ENCODE measurements at places on chromosomes 1 and 21.

GRCh38 chr1:181077576-181078242 is 10.8 kb upstream of the IER5 start:
- no peak for DNase-seq

DNA sequence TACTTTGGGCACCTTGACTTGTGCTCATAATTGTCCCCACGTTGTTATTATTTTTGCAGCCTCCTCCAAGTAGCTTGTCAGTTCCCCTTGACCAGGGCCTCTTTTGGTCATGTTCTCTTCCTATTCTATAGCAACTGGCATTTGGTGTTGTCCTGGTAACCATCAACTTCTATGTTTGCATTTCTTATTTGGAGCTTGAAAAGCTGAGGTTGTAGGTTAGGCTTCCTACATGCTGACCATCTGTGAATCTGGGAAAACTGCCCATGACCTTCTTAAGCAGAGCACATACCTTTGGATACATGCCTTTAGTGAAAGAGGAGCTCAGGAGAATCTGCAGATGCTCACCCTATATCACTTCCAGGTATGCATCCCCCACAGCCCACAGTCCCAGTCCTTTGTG is 160.8 kb downstream of the HHAT start:
- DNase-seq: no peak

DNA sequence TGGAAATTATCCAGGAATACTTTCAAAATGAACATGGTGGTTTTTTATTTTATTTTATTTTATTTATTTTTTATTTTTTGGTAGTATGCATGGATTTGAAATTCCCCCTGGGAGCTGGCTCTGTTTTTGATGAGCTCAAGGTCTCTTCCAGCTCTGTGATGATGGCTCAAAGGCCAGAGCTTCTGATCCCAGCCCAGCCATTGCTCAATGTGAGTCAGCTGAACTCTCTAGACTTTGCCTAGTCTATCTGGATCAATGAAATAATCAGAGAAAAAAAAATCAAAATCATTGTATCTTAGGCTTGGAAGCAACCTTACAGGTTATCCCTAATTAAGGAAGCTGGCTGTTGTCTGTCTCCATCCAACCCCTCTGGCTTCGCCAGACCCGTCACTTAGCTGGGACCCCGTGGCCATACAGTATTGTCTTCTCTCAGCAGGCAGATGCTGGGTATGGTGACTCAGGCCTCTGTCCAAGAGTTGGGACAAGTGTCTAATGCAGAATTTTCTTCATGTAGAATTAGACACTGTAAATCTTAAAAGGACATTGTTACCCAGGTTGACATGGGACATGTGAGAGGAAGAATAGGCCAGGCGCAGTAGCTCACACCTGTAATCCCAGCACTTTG is 90.2 kb upstream of the LPGAT1 start:
- no peak for DNase-seq

DNA sequence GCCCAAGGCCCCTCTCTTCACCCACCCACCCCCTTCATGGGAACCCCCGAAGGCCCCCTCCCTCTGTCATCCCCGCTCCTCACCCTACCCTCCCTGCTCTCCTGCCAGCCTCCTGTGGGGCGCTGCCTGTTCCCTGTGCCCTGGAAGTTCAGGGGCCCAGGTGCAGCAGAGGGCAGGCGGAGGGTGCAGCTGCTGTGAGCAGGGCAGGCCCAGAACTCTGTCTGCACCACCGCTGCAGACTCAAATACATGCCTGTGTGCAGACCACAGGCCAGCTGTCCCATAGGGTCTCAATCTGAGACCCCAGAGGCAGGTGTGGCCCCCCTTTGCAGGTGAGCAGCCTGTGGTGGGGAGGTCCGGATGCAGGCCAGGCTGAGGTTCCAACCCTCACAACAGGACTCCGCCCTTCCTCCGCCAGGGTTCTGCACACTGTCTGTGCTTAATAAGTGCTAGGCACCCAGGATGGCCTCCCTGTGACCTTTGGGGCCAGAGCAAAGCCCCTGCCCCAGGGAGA is 62.5 kb downstream of the WNT9A start:
- no peak for DNase-seq

DNA sequence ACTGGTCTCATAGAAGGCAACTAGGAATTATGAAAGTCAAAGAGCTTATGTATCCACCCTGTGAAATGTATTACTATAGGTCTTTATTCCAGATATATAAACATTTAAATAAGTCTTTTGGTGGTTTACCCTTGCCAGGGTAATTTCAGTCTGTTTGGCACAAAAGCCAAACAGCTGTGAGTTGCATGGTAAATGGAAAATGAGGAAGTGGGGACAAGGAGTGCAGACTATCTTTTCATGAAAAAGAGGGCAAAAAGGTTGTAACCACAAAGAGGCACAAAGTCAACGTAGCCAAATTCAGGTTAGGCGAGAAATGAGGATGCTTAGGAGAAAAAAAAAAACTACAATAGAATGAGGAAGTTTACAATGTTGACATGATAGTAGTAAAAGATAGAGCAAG is 492.3 kb upstream of the PRMT6 start:
- no peak for DNase-seq

GRCh38 chr1:195195423-195196057 is 1412.7 kb downstream of the KCNT2 start:
- DNase-seq: no peak

DNA sequence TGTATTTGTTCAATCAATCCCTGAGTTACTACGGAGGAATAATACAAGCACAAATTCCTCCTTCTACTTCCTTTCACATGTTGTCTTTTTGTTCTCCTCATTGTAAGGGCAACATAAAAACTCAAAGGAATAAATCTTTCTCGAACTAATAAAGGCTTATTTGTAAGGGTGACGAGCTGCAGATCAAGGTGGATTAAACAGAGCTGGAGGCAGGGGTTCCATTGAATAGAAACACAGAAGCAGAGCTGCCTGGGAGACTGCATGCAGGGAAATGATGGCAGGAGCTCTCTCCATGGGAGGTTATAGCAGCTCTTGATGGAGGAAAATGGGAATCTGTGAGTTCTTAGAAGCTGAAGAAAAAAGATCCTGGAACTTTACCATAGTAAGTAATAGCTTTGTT is 160.2 kb downstream of the CYYR1 start:
- DNase-seq: no peak

DNA sequence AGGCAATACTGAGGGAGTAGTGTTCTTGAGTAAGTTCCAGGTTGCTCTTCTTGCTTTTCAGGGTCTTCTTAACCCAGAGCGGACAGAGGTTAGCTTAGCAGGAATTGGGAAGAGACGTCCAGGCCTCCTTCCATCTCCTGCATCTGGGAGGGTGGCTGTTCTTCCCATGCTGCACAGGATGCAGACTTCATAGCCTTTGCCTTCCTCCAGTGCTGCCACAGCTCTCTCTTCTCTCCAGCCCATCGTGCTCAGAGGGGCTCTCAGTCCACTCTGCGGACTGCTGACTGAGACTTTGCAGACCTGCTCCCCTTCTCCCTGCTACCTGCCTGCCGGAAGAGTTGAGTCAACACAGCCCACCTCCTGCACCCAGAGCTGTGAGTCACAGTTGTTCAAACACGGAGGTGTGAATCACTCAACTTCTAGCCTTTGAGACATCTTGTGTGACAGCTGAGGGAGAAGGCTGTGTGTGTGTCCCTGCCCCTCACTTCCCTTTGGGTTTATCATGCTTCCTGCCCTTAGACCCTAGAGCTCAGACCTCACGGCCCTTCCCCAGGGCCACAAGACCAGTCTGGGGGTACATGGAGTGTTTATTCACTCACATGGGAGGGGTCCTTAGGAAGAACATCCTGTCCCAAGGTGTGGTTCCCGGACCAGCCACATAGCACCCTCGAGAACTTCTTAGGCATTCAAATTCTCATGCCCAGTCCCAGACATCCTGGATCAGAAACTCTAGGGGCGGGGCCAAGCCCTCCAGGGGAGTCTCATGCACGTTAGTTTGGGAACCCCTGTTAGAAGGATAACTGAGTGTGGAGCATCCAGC is 158.3 kb upstream of the CACNA1E start:
- DNase-seq: peak; percentile 43

- no peak for DNase-seq
These were observed 17.7 kb downstream of the TNR start for GRCh38 chr1:175725684-175726083.

DNA sequence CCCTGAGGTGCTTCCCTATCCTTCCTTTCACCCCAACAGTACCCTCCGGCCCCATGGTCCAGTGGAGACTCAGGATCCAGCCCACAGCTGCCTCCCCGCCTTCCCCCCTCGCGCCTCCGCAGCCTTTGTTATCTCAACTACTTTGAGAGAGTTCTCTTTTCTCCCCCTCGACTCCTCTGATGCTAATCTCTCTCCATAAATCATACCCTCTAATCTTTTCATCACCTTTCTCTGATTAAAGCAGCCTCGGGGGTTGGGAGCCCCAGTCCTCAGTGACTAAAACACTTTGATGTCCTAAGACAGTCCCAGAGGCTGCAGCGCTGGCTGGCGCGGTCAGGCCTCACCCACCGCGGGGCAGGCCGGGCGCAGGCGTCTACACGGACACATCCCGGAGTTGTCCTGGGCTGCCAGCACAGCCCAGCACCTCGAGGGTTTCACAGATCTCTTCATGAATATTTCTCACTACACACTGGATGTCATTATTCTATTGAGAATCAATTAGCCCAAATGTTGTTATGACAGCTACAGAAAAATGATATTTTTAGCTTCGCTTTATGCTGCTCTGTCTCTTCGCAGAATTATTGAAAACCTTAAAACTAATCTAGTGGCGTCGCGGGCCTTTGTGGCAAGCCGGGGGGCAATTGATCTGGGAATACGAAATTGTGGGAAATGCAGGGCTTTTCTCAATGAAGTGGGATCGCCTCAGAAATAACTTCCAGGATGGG is 289.5 kb downstream of the RRAGC start:
- no peak for DNase-seq

GRCh38 chr1:107683191-107683657 is 281.8 kb downstream of the VAV3 start:
- no peak for DNase-seq

DNA sequence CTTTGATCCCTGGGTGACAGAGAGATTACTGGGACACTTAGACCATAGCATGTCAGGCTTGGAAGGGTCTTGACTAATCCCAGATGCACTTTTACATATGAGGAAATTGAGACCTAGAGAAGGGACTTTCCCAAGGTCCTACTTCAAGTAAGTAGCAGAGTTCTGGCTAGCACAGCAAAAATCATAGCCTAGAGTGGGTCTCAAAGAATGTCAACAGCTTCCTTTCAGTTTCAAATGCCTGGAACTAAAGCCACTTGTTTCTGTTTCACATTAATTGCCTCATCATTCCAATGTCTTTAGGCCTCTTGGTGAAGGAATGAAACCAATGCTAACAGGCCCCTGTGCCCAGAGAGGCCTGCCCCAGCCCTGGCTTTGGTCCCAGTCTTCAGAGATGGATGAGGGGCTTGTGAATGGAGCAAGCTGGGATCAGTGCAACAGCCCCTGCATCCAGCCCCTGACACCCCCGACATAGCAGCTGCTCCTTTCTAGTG is 26.6 kb downstream of the ATF3 start:
- no peak for DNase-seq

GRCh38 chr1:226989085-226989920 is 49.2 kb downstream of the COQ8A start:
- no peak for DNase-seq

DNA sequence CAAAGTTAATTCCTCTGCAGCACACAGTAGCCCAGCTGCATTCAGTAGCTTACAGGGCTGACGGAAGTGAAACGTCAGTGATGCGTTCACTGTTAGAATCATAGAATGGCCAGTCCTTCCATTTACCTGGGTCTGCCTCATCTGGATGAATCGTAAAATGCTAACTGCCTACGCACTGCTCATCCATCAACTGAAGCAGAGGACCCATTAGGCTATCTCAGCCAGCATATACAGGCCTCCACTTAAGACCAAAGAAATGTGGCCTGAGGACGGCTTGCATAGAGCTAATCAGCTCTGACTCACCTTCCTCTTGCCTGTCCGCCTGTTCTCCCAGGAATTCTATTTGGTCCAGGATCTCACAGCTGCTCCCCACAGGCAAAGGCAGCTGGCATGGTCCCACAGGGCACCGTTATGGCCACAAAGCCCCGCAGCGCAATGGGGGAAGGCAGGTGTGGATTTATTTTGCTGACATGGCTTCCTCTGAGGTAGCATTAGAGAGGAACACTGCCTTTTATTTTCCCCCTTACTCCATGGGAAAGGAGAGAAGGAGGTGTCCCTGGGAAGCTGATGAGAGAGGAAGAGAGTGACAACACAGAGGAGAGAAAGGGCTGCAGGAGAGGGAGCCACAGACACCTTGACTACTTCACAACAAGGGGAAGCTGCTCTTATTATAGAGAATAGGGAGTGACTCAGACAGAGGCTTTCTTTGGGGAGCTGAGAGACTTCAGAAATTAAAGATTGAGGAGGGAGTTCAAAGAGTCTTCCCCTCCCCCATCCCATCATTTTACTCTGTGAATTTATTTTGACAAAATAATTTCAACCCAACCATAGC is 177.6 kb downstream of the HHIPL2 start:
- no peak for DNase-seq

- no peak for DNase-seq
These were observed 203.2 kb upstream of the USP24 start for GRCh38 chr1:55418208-55419000.

DNA sequence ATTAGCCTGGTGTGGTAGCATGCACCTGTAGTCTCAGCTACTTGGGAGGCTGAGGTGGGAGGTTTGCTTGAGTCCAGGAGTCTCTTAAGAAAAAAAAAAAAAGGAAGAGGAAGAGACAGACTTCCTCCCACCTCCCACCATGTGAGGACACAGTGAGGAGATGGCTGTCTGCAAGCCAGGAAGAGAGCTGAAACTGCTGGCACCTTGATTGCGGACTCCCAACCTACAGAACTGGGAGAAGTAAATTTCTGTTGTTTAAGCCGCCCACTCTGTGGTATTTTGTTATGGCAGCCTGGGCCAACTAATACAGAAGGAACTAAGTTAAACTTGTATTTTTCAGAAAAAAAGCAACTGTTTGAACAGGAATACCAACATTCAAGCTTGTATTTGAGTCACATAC is 21.7 kb downstream of the DOP1B start:
- DNase-seq: no peak

DNA sequence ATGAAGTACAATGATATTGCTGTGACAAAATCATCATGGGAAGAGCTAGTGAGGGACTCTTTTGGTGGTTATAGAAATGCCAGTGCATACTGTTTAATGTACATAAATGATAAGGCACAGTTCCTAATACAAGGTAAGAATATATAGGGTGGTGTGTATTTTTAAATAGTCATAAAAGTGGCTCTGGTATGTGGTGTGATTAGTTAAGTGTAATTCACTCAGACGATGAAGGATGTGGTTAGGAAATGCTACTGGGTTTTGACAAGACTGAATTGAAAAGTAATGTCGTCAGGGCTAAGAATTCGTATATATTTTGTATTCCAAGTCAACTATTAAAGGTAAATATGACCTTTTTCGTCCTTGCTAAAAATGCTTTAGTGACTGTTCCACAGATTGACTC is 101.7 kb downstream of the USP25 start:
- DNase-seq: no peak

- no peak for DNase-seq
These were observed 7.3 kb downstream of the ARID4B start for GRCh38 chr1:235320521-235321179.

GRCh38 chr1:24558902-24559791 is 3.3 kb downstream of the NCMAP start:
- DNase-seq: no peak

GRCh38 chr1:23825762-23826522 is 713 bp upstream of the HMGCL start:
- DNase-seq: no peak

- DNase-seq: peak; percentile 9
These were observed 273.8 kb downstream of the KCNJ6 start for GRCh38 chr21:37642493-37642892.

All from stimulated activated CD4-positive, alpha-beta T cell treated with anti-CD3 and anti-CD28 coated beads, TNF-alpha, amount 100 ng/mL, for 24 hours (primary cell).